Occipital lobe (tissue), 3 donors: ENCODE measurements at places on chromosomes 7 and 10. TPM values are rescaled to one million over a fixed set of nuclear protein-coding genes. Genes with fewer than 3 reads are reported as not detected.

DNA sequence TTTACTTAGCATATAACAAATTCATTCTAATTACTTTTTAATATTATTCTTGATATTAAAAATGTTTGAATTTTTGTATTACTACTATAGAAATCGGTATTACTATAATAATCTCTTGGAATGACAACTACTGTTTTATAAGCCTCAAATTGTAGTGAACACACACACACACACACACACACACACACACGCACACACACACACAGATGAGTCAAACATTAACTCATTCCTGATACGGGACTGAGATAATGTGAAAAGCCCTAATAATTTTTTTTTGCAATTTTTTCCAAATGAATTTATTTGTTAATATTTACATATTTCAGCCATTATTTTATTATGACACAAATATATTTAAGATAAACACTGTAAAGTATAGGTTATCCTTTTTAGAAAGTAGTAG lies 951.2 kb upstream of the PHF14 start:
- DNase-seq = no peak

- no peak for DNase-seq
These were observed 33.0 kb upstream of the GPR26 start for GRCh38 chr10:123633106-123633505.

- no peak for DNase-seq
These were observed 74.6 kb downstream of the WDFY4 start for GRCh38 chr10:48759113-48759901.

DNA sequence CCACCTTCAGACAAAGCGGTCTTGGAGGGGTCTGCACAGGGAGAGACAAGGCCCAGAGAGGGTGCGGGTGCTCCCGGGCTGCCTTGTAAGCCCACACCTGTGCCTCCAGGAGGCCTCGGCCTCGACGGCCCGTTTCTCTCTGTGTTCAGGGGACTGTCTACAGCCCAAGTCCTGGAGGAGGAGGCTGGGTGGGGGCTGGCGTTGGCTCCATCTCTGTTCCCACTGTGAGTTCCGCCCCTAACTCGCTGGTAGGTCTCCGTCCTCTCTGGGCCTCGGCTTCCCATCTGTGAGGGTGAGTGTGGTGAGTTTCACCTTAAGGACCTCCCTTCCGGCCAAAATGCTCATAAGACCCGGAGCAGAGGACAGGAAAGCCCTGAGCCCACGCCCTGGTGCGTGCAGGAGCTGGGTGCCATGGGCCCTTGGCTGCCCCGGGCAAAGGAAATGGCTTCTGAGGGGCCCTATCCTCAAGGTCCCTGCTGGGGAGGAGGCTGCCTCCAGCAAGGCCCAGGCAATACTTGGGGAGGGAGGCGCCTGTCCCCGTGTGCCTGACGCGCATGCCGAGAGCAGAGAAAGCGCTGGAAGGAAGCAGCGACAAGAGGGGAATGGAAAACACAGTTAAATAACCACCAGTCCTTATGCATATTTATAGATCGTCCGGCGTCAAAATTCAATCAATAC lies 276.8 kb downstream of the ELFN1 start:
- no peak for DNase-seq

DNA sequence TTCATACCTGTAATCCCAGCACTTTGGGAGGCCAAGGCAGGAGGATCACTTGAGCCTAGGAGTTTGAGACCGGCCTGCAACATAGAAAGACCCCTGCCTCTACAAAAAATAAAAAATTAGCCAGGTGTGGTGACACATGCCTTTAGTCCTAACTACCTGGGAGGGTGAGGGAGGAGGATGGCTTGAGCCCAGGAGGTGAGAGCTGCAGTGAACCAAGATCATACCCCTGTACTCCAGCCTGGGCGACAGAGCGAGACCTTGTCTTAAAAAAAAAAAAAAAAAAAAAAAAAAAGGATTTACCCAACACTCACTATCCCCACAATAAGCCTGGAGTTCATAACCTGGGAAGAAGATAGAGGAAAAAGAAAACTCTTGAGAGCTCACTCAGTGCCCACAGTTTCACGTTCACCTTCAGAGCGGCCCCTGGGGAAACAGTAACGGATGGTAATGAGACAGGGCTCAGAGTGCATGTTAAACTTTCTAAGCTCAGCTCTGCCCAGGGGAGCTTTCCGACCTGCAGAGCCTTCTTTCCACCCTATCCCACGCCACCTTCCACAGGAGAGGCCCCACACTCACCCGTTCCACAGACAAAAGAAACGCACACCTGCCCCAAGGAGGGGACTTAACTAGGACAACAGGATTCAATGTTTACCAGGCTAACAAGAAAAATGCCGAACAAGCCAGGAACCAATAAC lies 259.8 kb upstream of the KLF14 start:
- DNase-seq = no peak

DNA sequence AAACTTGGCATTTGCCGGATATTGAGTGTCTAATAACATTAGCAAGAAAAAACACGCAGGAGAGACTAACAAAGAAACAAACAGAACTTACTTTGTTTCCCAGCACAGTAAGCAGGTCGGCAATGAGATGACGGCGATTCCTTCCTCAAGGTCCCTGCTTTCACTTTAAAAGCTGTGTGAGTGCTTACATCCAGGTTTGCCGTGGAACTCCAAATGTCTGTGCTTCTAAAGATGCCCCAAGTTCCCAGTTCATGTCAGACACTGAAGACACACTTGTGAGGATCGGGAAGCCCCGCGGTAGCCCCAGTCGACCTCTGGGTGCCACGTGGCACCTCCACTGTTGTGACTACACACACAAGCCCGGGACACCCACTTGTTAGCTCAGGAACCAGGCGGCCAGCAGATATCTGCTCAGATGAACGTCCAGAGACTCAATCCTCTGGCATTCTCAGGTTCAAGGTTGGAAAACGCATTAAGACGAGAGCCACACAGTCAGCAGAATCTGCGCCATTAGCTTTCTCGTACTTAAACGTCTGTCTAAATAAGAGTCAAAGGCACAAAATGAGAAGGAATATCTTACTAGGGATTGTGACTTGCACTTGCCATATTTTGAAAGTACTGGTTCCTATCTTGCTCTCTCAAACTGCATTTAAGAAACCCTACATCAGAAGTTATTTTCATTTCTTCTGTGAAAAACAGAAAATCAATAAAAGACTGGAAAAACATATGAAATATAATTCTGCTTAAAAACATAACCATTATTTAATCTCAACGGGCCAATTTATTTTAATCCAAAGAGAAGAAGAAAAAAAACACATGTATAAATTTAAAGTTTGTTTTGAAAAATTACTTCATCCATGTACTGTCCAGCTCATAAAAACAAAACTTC lies 207.6 kb upstream of the KLF14 start:
- no peak for DNase-seq

The LLCFC1 gene
- not detected for total RNA-seq

The TSPAN33 gene
- 4.7 TPM for total RNA-seq
